Activated naive CD4-positive, alpha-beta T cell (primary cell): ENCODE measurements at places on chromosomes 11 and 22.

GRCh38 chr11:125423247-125423849 lies 72.7 kb downstream of the FEZ1 start:
- DNase-seq, result no peak

- DNase-seq, result peak; percentile 4
These were observed 56.0 kb downstream of the JAM3 start for GRCh38 chr11:134124660-134125451.

- DNase-seq, result no peak
These were observed 22.7 kb upstream of the XBP1 start for GRCh38 chr22:28822930-28823551.

DNA sequence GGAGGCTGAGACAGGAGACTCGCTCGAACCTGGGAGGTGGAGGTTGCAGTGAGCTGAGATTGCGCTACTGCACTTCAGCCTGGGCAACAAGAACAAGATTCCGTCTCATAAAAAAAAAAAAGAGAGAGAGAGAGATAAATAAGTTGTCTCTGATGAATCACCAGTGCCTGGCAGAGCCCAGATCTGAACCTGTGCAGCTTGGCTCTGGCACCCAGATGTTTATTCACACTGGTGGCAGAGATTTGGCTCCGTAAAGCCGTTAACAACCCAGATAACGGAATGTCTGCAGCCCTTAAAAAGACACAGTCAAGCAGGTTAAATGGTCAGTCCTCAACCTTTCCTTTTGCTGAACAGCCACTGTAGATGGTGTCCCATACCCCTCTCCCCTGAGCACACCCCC lies 33.5 kb upstream of the RTL6 start:
- DNase-seq, result no peak

DNA sequence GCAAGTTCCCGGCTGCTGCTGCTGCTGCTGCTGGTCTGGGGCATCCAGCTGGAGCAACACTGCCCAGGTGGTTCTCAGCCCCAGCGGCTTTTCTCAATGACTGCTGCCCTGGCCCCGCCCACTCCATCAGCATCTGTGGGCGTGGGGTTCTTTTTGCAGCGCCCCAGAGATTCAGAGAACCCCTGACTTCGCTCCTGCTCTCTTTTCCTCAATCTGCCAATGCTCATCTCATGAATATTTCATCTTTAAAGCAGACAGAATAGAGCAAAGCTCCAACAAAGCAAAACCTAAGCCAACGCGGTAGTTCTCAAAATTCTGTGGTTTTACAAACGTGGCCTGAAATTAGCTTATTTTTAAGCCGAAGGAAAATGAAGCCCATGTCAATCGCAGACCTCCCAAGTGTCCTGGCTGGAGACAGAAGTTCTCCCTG lies 363.6 kb downstream of the CTTN start:
- no peak for DNase-seq
